ENCODE measurements at places on chromosomes 12 and 14.

GRCh38 chr14:68363843-68364767 is 428.8 kb downstream of the ZFP36L1 start:
- DNase-seq, result peak; percentile 73

- no peak for DNase-seq
Observed at GRCh38 chr12:82019533-82019932, 260.4 kb upstream of the PPFIA2 start.

DNA sequence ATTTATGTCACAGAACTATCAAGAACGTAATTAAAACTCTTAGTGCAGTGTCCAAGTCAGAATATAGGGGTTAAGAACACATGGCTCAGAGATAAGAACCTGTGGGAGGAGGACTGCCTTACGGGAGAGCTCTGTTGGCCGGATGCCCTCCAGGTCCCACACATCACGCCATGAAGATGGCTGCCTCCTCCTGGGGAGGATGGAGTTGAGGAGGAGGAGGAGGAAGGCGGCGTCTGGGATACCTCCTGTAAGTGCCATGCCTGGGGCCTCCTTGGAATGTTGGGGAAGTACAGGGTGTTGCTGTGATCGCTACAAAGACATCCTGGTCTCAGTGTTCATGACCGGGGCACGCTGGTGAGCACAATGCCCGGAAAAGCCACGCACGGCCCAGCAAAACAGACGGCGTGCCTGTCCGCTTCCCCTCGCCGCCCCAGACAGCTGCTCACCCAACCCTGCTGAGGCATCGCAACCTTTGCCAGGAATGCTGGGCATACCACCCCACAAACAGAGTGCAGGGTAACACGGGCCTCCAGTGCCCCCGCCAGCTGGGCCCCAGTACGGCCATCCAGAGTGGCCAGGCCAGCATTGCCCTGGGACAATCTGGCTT is 28.7 kb upstream of the CD9 start:
- DNase-seq, result no peak

GRCh38 chr12:47417121-47417520 is 288.7 kb downstream of the RPAP3 start:
- DNase-seq, result no peak

DNA sequence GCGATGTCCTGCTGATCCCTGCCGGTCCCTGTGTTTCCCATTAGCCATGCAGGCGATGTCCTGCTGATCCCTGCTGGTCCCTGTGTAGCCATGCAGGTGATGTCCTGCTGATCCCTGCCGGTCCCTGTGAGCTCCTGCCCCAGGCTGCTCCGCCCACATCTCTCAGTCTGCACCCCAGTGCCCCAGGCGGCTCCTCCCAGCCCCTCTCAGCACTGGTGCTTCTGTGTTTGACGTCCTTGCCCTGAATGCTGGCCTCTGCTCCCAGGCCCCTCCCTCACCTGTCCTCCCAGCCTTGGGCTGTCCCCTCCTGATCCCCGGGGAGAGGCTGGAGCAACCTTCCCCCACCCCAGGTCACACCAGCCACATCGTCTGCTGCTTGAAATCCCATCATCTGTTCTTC is 41.4 kb upstream of the TEX22 start:
- no peak for DNase-seq

DNA sequence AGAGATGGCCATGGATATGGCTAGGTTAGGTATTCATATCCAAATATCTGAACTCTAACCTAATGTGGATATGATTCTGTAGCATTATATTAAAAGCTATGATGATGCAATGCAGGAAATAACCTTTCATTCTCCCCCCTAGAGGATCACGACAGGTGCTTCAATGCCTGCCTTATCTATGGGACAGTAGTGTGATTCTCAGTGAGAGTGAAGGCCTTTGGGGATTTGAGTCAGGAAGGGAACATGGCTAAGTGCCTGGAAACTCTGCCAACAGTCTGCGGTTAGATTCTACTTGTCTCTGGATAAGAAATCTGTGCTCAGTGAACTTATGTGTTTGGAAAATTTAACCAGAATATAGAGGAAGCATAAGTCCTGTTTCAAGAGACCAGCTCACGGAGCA is 81.8 kb downstream of the SLC38A1 start:
- DNase-seq, result no peak
